ENCODE measurements at places on chromosomes 7 and 10.
A peak's percentile ranks its signal among the peaks of the same experiment; 100 is the strongest.

GRCh38 chr7:39228946-39229345 is 251.2 kb downstream of the POU6F2 start:
- DNase-seq, result no peak

- peak; percentile 16 for DNase-seq
Measured at GRCh38 chr7:158587162-158588084, at the start of gene PTPRN2. PTPRN2 (minus strand) TSS chr7:158587823.

DNA sequence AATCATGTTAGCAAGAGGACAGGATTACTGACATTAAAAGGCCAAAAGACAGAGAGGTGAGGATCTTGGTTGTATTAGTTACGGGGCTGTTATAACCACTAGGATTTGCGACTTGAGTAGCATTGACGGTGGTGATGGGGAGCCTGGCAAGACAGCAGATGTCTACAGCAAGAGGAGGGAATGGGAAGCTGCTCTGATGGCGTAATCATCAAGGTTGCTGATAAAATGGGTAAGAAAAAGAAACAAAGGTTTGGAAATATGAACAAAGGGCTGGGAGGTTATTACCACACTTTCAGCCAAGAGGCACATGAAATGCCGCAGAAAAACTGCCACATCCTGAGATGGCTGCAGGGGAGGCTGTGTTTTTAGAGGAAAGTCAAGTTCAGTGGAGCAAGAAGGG is 33.9 kb downstream of the TMEM229A start:
- no peak for DNase-seq

DNA sequence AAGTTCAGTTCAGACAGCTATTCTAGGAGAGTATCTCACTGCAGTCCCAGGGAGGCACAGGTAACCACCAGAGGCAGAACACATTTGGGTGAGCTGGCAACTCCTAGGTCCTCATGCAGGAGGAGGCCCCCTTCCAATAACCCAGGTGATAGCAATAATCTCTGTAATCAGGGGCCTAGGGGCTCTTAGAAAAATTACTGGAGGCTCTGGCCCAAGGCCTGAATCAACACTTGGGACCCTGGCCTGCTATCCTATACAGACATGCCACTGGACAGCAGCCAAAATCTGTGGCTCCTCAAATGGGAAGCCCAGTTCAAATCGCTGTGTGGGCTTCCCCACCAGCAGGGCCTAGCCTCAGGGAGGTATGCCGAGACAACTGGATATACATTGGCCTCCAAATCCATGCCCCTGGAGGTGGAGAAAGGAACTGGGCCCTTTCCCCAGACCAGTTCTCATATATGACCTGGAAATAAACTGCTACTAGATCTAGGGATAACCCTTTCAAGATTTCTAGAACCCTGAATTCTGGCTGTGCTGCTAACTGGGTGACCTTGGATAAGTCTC is 1.6 kb downstream of the AVPI1 start:
- no peak for DNase-seq

DNA sequence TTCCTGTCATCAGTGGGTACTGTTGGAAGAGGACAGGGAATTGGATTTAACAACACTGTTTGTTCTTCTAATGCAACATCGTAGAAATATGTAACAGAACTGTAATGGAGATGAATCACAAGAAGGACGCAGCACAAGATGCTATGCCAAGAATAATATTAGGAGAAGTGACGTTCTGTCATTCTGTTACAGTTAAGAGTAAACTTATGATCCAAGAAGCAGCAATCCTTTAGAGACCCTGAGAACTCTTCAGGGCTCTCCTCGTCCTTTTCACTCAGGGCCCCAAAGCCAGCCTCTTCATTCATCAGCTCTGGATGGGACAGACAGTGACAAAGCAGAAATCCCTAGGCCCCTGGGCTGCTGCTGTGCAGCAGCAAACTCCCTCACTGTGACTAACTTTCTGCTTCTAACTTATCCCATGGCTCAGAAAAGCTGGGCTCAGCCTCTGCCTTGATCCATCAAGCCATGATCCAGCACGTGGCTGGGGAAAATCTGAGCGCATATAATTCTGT is 8.7 kb upstream of the IL6 start:
- no peak for DNase-seq

- DNase-seq, result no peak
Measured at GRCh38 chr10:125441151-125441550, 241.8 kb downstream of the TEX36 start.

DNA sequence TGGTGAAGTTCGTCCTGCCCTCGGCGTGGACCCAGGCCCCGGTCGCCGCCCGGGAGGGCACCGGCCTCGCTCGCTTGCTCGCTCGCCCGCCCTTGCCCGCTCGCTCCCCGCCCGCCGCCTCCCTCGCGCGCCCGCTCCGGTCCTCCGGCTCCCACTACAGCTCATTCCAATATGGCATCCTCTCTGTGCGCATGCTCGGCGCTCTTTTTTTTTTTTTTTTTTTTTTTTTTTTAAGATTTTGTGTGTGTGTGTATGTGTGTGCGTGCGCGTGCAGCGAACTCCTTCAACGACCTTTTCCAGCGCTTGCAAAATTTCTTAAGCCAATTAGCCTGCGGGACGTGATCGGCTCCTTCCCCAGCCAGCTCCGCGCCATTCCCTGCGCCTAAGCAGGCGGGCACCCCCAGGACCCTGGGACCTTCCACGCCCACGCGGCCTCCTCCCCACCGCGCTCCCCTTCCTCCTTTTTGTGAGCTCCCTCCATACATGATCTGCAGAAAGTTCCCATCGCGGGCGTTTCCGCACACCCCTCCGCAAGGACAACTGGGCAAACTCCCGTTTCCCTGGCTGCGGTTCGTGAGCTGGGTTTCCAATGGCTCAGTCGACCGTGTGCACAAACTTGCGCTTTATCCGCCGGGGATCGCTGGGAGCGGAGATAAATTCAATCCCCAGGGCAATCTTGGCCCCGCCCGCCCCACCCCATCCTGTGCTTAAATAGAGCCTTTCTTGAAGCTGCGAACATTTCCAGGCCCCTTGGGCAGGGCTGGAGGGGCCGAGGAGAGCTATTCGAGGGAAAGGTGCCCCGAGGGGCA is at the start of gene SFMBT2:
Gene SFMBT2, minus strand, starts transcription at position 173 of the 809 bp plus-strand sequence. CDS start 29,136 bp downstream, outside the sequence.
- no peak for DNase-seq

GRCh38 chr10:28385748-28386502 is 83.1 kb upstream of the MPP7 start:
- no peak for DNase-seq

- DNase-seq, result peak; percentile 49
Measured at GRCh38 chr7:13282377-13282980, 595.0 kb downstream of the ARL4A start.

DNA sequence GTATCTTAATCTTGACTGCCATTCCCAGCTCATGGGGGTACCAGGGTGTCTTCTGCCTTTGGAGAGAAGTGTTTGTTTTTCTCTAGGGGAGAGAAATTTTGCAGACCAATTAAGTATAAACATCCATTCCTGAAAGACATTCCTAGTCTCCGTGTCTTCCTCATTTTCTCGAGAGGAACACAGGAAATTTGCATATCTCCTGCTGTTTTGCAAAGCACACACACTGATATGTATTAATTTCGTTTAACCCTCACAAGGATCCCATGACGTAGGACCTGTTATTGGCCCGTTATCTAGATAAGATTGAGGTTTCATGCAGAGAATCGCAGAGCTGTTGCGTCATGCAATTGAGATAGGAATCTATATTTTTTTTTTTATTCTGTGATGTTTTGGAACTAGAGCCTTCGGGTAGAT is 944 bp downstream of the RHBDD2 start:
- DNase-seq, result no peak

- DNase-seq, result no peak
Measured at GRCh38 chr10:126787201-126787600, 116.7 kb upstream of the C10orf90 start.

DNA sequence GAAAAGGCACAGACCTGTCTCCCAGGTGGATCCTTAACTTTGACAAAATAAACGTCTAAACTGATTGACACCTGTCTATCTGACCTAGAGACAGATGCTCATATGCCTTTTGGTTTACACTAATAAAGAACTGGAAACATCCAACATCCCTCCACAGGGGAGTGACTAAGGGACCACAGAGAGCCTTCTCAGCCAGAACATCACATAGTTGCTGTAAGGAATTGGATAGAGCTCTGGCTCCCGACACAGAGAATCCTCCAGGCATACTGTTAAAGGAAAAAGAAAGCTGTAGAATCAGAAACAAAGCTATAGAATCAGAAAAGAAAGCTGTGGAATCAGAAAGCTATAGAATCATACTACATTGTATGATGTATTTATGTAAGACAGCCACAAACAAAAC is 258.8 kb downstream of the STK31 start:
- no peak for DNase-seq

- no peak for DNase-seq
Measured at GRCh38 chr10:107880185-107880584, 715.7 kb upstream of the SORCS1 start.

DNA sequence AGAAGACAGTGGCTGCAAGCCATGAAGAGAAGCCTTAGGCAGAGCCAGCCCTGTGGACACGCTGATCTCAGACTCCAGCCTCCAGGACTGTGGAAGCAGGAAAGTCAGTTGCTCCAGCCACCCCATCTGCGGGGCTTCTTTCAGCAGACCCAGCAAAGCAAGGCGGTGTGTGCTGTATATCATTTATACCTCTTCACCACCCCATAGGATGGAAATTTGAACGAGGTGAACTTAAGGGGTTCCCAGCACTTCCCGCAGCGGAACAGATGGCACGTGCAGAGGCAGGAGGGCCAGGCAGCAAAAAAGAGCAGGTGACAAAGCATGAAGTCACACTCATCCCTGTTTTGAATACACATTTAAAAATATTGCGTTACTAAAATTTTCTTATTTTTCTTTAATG is 159.4 kb downstream of the ADARB2 start:
- DNase-seq, result no peak

DNA sequence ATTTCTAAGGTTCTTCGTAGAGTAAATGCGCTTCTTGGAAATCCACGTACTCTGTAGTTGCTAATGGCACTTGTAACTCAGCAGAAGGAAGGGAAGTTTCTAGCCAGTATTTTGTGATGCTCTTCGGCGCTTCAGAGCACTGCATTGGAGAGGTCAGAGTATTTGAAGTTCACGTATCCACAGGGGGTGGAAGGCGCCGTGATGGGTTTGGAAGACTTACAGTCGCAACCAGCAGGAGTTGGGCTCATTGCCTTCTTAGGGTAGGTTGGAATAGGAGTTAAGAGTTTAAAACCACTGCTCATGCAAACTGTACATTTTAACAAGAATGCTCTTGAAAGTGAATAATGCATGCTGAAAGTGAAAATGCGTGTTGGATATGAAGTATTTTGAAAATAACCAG is 49.1 kb downstream of the SHH start:
- no peak for DNase-seq

DNA sequence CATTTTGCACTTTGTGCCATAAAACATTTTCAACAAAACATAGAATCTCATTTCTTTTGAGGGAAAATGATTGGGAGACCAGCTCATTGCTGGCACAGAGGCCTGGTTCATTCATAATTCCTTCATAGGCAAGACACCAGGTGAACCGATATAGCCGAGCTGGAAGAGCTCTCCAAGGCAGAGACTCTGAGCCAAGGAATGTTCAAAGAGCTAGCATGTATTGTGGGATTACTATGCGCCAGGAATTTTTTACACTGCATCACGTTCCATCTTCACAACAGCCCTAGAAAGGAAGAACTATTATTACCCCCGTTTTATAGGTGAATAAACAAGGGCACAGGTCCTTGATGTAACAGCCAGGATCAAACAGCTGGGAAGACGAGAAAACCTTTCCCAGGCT is 2.1 kb upstream of the IL6 start:
- no peak for DNase-seq

GRCh38 chr7:141452911-141453310 is 98.3 kb upstream of the AGK start:
- no peak for DNase-seq

DNA sequence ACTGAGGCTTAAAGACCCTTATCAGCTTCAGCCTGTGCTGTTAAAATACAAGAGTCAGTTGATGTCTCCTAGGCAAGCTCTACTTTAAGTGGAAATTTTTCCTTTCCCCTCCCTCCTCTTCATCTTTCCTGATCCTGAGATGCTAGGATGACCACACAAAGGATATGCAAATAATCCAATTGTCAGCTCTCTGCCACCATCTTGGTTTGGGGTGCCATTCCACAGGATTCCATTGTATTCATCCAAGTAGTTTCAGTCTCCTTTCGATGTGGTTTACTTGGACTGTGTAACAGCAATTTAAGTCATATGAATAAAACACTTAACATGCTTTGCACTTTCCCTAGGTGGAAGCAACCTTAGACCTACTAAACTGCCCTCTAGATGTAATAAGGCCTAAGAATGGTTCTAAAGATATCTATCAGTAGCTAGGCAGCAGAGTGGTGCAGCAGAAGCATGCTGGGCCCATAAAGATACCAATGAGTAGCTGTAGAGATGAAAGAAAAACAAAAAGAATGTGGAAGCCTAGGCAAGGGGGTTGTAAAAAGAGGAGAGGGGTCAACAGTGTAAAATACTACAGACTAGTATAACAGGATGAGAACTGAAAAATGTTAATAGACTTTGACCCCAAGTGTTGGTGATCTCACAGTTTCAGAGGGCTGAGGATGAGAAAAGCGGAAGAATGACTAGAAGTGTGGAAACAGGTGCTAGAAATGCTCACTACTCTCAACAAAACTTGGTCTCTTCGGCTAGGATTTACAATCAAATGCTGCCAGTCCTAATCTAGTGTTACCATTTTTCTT is 2.4 kb upstream of the CFAP69 start:
- no peak for DNase-seq

DNA sequence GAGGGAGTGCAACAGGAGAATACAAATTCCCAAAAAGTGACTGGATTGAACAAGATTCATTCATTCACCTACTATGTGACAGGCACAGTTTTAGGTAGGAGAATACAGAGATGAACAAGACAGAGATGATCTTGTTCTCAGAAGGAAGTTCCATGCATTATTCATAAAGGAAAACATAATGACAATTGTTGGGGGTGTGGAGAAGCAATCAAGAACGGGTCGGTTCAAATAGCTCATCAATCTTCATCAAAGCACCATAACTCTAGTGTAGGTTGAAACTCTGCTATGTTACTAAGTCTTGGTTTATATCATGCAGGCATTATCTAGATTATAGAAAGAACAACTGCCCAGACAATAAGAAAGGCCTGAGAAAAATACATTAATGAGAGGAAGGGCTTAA is 243.7 kb downstream of the DGKI start:
- no peak for DNase-seq

Measured in NCI-H748 treated with DMSO at 0.1 percent for 48 hours (cell line).